HT1080 (cell line): ENCODE measurements at places on chromosomes 5 and 9. TPM values are rescaled to one million over a fixed set of nuclear protein-coding genes. Genes with fewer than 3 reads are reported as not detected.

- DNase-seq = no peak
Observed at GRCh38 chr5:67373518-67373917, 176.9 kb upstream of the CD180 start.

Gene ARID3C
- not detected in 2 replicates for total RNA-seq

- no peak for DNase-seq
Observed at GRCh38 chr5:14745753-14746152, 81.2 kb downstream of the OTULIN start.

DNA sequence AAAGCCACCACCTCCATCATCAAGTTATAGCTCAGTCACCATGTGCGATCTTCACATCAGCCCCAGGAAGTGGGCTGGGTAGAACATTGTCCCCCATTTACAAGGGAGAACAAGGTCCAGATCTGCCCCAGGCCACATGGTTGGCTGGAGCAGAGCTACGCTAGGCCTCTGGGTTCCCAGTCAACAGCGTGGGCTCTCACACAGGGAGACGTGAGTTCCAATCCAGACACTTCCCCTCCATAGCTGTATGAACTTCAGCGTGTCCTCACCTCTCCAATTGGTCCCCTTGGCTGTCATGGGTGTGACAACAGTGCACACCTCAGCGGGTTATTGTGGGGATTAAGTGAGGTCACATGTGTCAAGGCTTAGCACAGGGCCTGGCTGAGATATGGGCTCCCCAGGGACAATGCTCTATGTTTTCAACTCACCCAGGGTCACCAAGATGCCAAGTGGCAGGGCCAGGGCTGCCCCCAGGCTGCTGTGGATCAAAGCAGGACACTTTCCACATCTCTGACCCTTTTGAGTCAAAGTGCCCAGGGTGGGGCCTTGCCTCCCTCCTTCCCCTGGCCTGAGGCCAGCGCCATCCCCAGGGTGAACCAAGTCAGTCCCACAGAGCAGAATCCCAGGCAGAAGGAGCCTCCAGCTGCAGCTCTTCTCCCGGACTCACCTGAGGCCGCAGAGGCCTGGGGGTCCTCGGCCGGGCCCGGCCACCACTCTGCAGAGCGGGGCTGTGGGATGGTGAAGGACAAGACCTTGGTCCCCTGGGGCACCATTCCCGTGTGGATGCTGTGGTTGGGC is 19.8 kb downstream of the AKNA start:
- DNase-seq = no peak

Gene C5orf58
- 2.4 and 7.7 TPM in 2 replicates for total RNA-seq

- DNase-seq = no peak
Observed at GRCh38 chr5:80248378-80248777, 7.5 kb downstream of the SERINC5 start.

- peak; percentile 52 for DNase-seq
Observed at GRCh38 chr9:26656003-26656870, 236.4 kb downstream of the CAAP1 start.

Gene NUTM2F
- not detected in 2 replicates for total RNA-seq

DNA sequence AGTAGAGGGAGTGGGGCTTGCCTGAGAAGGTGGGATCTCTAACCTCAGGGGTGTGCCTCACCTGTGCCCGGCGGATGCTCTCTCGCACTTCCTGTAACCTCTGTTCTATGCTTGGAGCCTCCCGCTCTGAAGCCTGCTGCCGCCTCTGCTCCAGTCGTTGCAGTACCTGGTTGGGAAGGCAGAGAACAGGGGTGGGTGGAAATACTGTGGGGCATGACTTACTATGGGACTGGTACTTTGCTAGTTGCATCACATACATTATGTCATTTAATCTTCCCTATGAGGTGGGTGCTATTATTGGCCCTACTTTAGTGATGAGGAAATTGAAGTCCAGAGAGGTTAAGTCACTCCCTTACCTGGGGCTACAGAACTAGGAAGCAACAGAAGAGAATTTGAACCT is 5.2 kb downstream of the FCHSD1 start:
- DNase-seq = no peak

GRCh38 chr5:14687023-14687665 is 22.6 kb downstream of the OTULIN start:
- DNase-seq = no peak

DNA sequence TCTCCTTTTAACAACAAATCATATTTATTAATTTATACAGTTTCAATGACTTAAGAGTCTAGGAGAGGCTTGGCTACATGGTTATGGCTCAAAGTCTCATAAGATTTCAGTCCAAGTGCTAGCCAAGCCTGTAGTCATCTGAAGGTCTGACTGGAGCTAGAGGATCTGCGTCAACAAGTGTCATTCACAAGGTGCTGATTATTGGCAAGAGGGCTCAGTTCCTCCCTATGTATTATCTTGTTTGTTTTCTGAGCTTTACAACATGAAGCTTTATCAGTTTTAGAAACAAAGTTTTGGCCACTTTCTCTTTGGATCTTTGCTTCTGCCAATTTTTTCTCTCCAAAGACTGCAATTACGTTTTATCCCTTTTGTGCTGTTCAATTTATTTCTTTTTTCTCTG is 94.7 kb downstream of the RICTOR start:
- no peak for DNase-seq

- no peak for DNase-seq
Observed at GRCh38 chr5:99600952-99601351, 672.1 kb upstream of the CHD1 start.

- DNase-seq = no peak
Observed at GRCh38 chr9:123441769-123442168, 85.8 kb downstream of the CRB2 start.

DNA sequence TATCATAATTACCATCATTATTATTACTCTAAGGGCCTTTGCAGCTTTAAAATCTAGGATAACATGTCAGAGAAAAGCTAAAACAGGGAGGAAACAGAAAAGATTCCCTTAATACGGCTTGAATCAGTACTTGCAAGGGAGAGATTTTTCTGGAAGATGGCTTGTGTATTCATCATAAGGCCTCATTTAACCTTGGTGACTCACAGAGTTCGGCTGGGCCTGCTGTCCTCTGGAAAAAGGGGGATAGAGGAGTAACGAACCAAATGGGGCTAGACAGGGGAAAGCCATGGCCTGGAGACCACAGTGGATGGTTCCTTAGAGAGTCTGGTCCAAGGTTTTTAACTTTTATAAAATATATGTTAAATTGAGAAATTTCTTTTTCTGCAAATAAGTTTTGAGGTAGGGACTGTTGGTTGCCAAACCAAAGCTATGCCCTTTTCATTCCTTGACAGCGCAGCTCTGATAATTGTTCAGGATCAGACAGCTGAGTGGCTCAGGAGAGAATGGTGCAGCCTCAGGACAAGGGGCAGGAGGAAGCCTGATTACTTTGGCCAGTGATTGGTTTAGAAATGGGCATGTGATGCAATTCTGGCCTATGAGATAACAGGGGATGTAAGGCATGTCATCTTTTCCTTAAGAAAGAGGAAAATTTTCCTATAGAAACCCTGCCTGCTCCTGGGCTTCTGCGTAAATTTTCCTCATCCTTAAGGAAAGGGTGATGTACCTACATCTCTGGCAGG is 25.6 kb upstream of the GSN start:
- peak; percentile 33 for DNase-seq

Gene FREM1
- total RNA-seq = 0.05 and 0.10 TPM in 2 replicates

GRCh38 chr5:112549127-112549526 is 130.1 kb upstream of the EPB41L4A start:
- no peak for DNase-seq

DNA sequence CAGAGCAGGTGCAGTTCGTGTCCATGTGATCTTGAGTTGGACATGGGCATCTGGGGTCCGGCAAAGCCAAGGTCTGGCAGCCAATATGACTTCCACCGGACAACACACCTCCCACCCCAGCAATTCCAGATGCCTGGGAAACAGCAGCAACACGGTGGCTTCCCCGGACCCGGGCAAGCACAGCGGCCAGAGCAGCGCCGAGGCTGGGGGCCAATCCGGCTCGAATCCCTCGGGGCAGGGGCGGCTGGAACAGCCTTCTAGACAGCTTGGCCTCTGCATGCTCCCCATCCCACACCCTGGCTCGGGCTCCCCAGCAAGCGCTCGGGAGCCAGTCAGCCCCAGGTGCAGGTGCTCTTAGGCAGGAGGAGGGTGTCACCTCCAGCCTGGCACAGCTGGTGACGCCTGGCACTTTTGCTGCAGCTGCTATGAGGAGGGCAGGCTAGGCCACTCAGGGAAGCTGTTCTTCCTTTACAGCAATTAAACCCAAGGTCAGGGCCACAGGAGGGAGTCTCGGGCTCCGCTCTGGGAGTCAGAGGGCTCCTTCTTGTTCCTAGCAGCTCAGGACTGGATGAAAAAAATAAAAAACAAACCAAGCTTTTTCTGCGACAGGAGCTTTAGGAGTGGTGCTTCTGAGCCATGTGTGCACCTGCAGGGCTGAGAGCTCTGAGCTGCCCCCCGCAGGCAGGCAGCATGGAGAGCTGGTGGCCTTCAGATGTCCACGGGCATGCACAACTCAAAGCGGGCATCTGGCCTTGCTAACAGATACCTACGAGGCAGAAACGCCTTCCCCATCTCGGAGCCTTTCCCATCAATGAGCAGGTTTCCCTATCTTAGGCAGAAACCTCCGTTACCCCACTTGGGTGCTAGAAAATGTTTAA is 28.2 kb downstream of the DBH start:
- no peak for DNase-seq

Gene GRAMD2B
- total RNA-seq = 5.2 and 8.1 TPM in 2 replicates

- no peak for DNase-seq
Observed at GRCh38 chr9:124354346-124355038, 60.8 kb downstream of the PSMB7 start.

Gene IL3
- not detected in 2 replicates for total RNA-seq

- no peak for DNase-seq
Observed at GRCh38 chr5:177316005-177316404, 4.3 kb upstream of the MXD3 start.

- peak; percentile 36 for DNase-seq
Observed at GRCh38 chr9:89408628-89409101, 89.2 kb downstream of the SEMA4D start.

DNA sequence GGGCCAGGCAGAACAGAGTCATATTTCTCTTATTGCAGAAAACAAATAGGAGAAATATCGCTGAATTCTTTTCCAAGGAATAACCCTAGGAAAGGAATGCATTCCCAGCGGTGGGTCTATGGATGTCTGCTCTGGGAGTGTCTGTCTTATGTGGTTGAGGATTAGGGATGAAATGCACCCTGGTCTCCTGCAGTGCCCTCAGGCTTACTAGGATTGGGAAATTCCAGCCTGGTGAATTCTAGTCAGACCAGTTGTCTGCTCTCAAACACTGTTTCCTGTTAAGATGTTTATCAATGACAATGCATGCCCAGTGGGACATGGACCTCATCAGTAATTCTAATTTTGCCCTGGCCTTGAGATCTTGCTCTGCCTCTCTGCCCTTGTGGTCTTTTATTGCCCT is 136.1 kb upstream of the ELAVL2 start:
- DNase-seq = peak; percentile 52

- no peak for DNase-seq
Observed at GRCh38 chr5:56317923-56318561, 84.9 kb upstream of the ANKRD55 start.

DNA sequence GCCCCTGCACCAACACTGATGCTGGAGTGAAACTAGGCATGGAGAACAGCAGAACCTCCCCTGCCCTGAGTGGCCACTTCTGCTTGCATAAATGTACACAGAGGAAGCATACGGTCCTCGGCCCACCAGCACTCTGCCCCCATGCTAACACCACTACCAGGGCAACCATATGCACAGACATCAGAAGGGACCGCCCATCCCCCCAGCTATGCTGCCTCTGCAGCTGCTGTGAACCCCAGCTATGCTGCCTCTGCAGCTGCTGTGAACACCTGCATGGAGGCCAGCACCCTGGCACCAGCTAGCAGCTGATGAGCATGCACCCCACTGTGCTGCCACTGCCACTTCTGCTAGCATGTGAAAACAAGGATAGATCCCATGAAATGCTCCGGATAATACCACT is 250.3 kb downstream of the TUSC1 start:
- DNase-seq = no peak

Gene ENC1
- total RNA-seq = 44.6 and 72.0 TPM in 2 replicates

Gene CCIN
- total RNA-seq = 0.03 TPM in 1 of 2 replicates, not detected in the other

DNA sequence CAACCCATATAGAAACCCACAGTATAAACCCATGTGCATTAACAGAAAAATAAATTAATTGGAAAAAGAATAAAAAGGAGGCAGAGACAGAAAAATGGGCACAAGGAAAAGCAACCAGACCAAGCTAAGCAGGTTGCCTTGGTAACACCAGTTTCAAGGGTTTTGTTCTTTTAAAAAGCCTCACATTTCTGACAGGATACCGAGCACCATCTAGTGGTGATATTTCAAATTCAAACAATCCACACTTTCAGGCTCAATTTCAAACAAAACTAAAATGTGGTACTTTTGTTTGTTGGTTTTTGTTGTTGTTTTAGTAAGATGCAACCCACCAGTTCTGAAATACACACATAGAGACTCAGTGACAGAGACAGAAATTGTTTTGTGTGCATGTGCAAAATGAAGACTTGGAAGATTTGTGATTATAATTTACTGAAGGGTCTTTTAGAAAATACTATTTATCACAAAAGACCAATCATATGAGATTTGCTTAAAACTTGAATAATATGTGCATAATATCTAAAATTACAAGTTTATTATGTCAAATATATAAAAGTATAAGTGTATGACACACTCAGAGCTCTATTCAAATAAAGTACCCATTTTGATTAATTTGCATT is 318.2 kb downstream of the SLCO4C1 start:
- DNase-seq = peak; percentile 50

GRCh38 chr9:13665418-13666066 is 386.1 kb upstream of the MPDZ start:
- DNase-seq = peak; percentile 73
